Dermis microvascular lymphatic vessel endothelial cell (primary cell): ENCODE measurements at places on chromosomes 5 and 9. TPM values are rescaled to one million over a fixed set of nuclear protein-coding genes. Genes with fewer than 3 reads are reported as not detected.

Gene MEF2C
- total RNA-seq = 118 and 159 TPM in 2 replicates

DNA sequence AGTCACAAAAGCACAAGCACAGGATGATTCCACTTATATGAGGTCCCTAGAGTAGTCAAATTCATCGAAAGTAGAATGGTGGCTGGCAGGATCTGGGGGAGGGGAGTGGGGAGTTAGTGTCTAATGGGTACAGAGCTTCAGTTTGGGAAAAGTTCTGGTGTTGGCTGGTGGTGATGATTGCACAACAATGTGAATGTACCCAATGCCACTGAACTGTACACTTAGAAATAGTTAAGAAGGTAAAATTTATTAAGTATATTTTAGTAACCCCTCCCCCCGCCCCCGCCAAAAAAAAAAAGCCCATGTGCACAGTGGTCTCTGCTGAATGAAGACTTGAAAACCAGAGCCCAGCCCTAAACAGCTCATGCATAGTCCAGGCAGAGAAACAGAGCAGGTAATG, 24.8 kb upstream of the GTF3C5 start:
- DNase-seq = no peak

- no peak for DNase-seq
These were observed 124.1 kb downstream of the FAM174A start for GRCh38 chr5:100659080-100659795.

DNA sequence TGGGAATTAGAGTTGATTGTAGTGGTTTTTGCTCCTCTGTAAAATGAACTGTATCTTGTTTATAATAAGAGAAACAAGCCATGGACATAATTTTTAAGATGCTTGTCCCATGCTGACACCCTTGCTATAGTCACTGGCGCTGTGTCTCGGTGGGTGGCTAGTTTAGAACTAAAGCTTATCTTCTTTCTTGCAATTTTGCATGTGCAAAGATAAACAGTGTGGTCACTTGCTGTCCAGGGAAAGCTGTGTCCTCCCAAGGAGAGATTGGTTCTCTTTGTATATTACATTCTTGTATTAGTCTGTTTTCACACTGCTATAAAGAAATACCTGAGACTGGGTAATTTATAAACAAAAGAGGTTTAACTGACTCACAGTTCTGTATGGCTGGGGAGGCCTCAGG, 143.8 kb downstream of the MELK start:
- DNase-seq = no peak

Gene ANXA2R
- total RNA-seq = 6.0 and 9.6 TPM in 2 replicates

- DNase-seq = no peak
These were observed 137.8 kb upstream of the RGMB start for GRCh38 chr5:98635656-98636055.

Gene KCNIP1
- 33.6 and 102 TPM in 2 replicates for total RNA-seq

DNA sequence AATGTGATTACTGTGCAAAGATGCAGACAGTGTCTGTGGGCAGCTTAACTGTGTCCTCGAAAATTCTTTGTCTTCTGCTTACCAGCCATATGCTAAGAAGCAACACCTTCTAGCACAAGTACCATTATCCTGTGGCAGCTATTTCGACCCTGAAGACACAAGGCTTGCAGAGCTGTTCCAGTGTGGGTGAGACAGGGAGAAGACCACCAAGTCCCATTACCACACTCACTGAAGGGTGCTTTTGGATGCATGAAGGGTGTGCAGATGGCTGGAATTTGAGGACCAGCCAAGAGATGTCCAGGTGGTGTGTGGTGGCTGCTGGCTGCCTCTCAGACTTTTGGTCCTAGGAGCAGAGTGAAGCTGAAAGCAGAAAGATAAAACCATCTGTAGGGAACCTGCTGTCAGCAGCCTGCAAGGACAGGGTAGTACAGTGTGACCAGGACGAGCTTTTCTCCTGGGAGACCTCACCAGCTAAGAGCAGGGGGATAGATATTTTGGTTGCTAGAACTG, 161.8 kb downstream of the ICE1 start:
- DNase-seq = no peak

DNA sequence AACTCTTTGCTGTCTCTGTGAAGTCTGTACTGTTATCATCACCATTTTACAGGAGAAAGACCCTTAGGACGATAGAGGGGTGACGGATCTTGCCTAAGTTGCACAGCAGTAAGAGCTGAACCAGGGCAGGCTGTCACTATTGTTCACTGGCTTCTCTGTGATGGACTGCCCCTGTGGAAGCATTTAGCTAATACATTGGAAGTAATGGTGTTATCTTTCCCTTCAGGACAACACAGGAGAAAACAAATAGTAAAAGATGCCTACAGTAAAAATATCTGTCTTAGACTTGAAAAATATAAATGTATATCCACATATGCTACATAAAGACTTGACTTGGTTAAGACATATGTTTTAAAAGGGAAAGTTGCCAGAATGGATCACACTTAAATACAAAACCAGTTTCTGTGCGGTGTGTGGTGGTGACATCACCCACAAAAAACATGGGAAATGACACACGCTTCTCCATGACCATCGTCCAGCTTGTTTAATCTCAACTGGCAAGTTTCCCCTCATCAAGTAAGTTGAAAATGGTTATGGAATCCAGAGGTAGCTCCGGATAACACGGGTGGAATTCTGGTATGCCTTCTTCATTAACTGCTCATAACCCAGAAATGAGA, 351.8 kb downstream of the EBF1 start:
- DNase-seq = no peak

Gene TLN1
- total RNA-seq = 230 and 315 TPM in 2 replicates

DNA sequence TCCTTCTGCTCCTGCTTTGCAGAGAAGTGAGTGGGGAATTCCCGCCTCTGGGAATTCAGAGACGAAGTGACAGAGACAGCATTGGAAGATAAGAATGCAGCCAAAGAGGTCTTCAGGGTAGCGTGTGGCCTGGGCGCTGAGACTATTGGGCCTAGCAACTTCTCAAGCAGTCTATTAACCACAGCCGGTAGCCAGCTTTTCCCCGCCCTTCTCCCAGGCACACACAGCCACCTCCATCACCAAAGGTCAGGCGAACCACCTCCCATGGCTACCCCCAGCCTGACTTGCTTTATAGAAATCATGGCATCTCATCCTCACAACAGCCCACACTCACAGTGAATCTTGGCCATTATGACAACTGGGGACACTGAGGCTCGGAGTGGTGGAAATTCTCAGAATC, 124.2 kb downstream of the KCNIP1 start:
- no peak for DNase-seq

Gene PSAT1
- 3.2 and 6.8 TPM in 2 replicates for total RNA-seq

DNA sequence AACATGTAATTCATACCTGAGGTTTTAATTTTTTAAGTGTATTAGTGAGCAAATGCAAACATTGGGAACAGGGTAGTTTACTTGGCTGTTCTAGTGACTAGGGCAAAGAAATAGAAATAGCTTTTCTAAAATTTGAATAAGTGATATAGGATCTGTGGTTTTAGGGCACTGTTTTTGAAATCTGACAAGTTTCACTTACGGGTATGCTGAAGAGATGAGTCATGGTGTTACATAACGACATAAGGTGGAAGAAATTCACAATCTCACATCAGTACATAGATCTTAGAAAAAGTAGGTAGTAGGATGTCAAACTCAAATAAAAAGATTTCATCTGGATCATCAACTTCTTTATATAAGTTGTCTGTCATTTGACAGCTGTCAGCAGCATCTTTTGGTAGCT, 772.3 kb downstream of the MAT2B start:
- DNase-seq = no peak

GRCh38 chr9:92325991-92326500, 293 bp downstream of the CENPP start:
- no peak for DNase-seq

Gene PAPPA
- under 0.01 TPM in 2 replicates for total RNA-seq

- DNase-seq = no peak
These were observed 226.2 kb upstream of the SMC2 start for GRCh38 chr9:103867886-103868285.

GRCh38 chr9:111601237-111602018, 2.0 kb upstream of the PTGR1 start:
- peak; percentile 96 for DNase-seq

GRCh38 chr5:14172149-14172795, 29.1 kb downstream of the TRIO start:
- DNase-seq = no peak
